ENCODE measurements at places on chromosomes 3 and 15. TPM values are rescaled to one million over a fixed set of nuclear protein-coding genes. Genes with fewer than 3 reads are reported as not detected.

Gene ADGRG7
- 26.5 TPM for total RNA-seq

Gene SOX14
- total RNA-seq: not detected

DNA sequence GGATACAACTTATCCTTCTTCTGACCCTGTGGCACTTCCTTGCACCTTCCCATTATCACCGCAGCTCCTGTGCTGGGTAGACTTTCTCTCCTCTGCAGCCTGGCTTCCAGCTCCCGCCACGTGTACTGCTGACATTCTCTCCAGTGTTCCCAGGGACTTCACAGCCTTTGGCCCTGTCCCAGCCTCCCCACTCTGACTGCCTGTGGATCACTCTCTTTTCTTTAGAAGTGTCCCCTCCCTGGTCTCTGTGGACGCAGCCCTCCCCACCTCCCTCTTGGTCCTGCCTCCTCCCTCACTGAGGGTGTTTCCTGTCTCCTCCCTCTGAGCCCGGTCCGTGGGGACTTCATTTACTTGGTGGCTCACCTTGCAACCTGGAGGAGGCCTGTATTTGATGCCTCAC lies 17.4 kb downstream of the PDIA5 start:
- DNase-seq: no peak

Gene SH2D7
- 0.31 TPM for total RNA-seq

- DNase-seq: no peak
These were observed 18.1 kb upstream of the SLC27A2 start for GRCh38 chr15:50163719-50164410.

Gene CSPG5
- total RNA-seq: 0.37 TPM

DNA sequence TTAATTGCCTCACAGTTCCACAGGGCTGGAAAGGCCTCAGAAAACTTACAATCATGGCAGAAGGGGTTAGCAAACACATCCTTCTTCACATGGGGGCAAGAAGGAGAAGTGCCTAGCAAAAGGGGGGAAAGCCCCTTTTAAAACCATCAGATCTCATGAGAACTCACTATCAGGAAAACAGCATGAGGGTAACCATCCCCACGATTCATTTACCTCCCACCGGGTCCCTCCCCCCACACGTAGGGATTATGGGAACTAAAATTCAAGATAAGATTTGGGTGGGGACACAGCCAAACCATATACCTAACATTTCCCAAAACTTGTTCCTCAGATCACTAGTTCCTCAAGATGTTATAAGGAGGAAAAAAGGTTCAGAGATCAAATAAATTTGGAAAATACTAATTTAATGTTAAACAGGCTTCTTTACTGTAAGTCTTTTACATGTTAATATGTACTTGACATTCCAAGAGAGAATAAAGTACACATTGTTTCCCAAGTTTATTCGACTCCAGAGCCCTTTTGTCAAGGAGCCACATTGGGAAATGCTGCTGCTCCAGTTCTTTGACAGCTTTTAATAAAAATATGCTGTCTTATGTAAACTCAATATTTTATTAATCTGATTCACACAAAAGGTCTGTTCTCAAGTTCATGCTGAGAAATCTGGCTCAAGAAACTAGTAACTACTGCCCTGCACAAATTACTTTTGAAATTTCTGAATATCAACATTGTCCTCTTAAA lies 17.8 kb downstream of the HERC1 start:
- DNase-seq: no peak

Gene ARPIN
- not detected for total RNA-seq

Gene GRAMD2A
- total RNA-seq: 0.10 TPM

DNA sequence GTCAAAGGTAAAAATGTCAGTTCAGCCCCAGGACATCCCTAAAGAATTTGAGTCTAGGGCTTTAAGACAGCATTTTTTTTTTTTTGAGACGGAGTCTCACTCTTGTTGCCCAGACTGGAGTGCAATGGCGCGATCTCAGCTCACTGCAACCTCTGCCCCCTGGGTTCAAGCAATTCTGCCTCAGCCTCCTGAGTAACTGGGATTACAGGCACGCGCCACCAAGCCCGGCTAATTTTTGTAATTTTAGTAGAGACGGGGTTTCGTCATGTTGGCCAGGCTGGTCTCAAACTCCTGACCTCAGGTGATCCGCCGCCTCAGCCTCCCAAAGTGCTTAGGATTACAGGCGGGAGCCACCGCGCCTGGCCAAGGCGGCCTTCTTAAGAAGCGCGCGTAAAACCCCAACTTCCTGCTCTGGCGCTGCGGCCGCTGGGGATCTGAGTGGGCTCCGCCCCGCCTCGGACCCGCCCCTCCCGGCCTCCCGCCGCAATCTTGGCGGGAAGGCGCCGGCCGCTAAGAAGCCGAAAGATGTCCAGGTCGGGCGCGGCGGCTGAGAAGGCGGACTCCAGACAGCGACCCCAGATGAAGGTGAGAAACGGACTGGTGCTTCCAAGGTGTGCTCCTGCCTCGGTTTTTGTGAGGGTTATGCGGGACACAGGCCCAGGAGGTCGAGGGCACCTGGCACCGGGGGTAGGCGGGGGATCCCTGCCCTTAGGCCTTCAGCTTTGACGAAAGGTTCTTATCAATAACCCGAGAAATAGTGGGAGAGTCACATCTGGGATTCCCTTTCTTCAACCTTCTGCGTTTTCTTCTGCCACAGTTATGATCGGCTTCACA lies at the start of gene WDR76:
Gene WDR76 (plus strand): TSS at position 495 of the 834 bp plus-strand sequence. CDS start 31 bp downstream, at position 526.
- DNase-seq: peak; percentile 88

Gene ALAS1
- 57.7 TPM for total RNA-seq

DNA sequence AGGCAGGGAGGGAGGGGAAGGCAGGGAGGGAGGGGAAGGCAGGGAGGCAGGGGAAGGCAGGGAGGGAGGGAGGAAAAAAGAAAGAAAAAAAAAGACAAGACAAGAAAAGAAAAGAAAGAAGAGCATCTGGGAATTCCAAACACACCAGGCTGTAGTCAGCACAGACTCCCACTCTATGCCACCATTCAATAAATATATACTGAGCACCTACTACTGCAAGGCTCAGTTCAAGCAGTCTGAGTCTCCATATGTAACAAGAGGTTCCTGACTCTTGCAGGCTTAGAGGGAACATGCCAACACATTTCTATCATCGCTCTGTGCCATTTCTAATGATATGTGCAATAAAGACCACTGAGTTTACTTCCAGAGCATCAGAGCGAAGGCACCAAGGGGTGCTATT lies 47.7 kb downstream of the ANXA2 start:
- DNase-seq: no peak

DNA sequence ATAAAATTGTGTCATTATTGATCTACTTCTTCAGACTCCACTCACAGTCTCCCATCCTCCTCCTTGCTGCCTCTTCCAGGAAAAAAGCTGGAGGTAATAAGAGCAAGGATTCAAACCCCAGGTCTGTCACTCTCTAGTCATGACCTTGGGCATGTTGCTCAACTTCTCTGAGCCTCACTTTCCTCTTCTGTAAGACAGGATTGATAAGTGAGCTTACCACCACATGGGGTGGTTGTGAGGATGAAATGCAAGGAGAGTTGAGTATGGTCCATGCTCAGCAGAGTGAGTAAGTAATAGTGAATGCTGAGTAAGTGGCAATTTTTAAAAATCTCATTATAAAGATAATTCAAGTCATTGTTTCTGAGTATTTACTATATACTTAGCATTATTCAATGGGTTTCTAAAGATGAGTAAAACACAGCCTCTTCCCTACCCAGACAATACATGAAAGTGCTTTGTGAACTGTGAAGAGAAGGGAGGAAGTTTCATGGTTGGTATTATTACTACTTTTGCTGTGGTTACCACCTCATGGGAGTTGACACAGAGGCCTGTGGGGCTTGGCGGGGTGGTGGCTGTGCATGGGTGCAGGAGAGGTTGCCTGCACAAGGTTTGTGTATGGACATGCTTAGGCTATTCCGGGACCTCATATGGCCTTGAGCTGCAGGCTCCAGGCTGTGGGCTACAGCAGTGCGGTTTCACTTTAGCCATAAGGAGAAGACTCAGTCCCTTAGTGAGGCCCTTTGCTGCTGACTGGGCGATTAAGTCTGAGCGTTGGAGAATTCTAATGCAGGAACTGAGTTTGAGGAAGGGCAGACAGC lies 30.0 kb downstream of the SLC6A11 start:
- no peak for DNase-seq

Gene CD200
- total RNA-seq: 1.4 TPM

DNA sequence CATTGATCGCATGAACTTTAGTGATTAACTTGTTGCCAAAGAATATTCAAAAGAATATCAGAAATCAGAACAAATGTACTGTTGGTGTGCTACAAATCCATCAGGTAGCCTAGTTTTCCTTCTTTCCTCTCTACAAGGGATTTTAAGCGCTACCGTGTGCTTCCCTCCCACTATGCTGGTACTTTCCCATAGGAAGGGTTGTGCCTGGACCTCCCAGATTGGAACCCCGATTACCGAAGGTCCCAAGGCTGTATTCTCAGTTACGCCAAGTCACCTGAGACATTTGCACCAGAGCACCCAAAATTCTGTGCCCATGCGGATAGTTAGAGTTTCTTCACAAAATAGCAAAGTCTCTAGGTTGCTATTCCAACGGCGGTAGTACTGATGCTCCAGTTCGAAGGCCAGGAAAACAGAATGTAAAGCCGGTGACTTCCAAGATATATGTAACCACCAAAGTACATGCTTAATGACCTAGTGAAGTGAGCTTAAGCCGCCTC lies 23.4 kb upstream of the GATM start:
- no peak for DNase-seq

- DNase-seq: no peak
These were observed 130.6 kb downstream of the IMPG2 start for GRCh38 chr3:101189796-101190195.

DNA sequence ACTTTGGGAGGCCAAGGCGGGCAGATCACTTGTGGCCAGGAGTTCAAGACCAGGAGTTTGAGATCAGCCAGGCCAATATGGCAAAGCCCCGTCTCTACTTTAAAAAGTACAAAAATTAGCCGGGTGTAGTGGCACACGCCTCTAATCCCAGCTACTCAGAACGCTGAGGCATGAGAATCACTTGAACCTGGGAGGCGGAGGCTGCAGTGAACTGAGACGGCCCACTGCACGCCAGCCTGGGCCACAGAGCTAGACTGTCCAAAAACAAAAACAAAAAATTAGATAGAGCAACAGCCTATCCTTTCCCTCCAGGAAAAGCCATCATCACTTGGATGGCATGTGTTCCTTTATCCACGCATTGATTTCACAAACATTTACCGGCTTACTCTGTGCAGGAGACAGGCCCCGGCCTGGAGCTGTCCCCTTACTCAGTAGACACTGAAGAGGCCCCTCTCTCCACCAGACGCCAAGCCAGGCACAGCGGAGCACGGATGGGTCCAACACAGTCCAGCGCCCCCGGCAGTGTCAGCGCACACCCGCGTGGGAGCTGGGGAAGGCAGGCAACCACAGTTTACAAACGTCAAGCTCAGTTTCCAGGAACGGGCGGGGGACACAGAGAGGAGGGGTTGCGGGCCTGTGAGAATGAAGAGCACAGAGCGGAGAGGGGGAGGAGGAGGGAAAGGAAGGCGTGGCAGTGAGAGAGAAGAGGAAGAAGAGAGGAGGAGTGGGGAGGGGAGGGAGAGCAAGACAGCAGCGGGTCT lies 3.1 kb downstream of the GP5 start:
- peak; percentile 72 for DNase-seq

Gene VPS39
- total RNA-seq: 65.7 TPM

DNA sequence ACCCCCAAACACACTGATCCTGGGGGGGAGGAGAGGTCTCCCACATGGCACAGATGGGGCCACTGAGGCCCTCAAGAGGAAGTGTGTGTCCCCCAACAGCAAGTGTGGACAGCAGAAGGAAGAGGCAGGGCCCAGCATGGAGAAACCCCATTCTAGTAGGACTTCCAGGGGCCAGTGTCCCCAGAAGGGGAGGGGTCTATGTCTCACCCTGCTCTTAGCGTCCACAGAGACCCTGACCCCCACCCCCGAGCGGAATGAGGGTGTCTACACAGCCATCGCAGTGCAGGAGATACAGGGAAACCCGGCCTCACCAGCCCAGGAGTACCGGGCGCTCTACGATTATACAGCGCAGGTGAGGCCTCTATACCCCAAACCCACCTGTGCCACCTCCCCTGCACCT lies 35.3 kb downstream of the TSPAN3 start:
- DNase-seq: no peak

DNA sequence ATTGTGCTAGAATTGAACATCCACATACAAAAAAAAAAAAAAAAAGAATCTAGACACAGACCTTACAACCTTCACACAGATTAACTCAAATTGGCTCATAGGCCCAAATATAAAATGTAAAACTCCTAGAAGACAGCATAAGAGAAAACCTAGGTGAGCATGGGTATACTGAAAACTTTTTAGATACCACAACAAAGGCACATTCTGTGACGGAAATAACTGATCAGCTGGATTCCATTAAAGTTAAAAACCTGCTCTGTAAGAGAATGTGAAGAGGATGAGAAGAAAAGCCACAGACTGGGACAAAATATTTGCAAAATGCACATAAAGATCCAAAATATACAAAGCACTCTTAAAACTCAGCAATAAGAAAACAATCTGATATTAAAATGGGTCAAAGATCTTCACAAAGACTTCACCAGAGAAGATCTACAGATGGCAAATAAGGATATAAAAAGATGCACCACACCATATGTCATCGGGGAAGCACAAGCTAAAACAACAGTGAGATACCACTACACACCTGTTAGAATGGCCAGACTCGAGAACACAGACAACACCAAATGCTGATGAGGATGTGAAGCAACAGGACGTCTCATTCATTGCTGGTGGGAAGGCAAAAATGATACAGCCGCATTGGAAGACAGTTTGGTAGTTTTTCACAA lies 167.9 kb downstream of the PDE8A start:
- DNase-seq: no peak

- DNase-seq: no peak
These were observed 7.7 kb downstream of the TUBGCP4 start for GRCh38 chr15:43378601-43379000.

- DNase-seq: no peak
These were observed 34.5 kb downstream of the ESYT3 start for GRCh38 chr3:138468886-138469285.

DNA sequence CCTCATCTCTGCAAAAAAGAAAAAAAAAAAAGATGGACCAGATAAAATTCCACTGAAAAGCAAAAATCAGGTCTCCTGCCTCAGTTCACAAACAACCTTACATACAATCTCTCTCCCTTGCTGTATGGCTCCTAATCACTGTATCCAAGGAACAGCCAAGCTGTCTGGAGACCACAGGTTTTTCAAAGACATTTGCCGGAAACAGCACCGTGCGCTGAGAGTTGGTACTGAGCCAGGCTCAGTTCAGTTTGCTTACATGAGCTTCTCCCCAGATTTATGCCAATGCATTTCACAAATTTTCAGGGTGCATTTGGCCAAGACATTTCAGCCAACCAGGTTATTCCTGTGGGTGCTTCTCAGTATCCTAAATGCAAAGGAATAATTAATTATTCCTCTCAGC lies 4.1 kb downstream of the ACP3 start:
- no peak for DNase-seq

DNA sequence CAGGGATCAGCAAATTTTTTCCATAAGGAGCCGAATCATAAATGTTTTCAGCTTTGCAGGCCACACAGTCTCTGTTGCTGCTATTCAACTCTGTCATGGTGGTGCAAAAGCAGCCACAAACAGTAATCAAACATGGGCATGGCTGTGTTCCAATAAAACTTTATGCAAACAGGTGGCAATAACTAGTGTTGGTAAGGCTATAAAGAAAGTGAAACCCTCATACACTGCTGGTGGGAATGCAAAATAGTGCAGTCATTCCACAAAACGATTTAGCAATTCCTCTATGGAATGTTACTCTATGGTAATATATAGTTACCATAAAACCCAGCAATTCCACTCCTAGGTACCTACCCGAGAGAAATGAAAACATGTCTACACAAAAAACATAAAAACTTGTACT lies 14.0 kb upstream of the MRPS25 start:
- DNase-seq: no peak
